ENCODE measurements at places on chromosomes 5 and 9. TPM values are rescaled to one million over a fixed set of nuclear protein-coding genes. Genes with fewer than 3 reads are reported as not detected.

ANKRD34B gene
- 0.05 TPM for total RNA-seq

DNA sequence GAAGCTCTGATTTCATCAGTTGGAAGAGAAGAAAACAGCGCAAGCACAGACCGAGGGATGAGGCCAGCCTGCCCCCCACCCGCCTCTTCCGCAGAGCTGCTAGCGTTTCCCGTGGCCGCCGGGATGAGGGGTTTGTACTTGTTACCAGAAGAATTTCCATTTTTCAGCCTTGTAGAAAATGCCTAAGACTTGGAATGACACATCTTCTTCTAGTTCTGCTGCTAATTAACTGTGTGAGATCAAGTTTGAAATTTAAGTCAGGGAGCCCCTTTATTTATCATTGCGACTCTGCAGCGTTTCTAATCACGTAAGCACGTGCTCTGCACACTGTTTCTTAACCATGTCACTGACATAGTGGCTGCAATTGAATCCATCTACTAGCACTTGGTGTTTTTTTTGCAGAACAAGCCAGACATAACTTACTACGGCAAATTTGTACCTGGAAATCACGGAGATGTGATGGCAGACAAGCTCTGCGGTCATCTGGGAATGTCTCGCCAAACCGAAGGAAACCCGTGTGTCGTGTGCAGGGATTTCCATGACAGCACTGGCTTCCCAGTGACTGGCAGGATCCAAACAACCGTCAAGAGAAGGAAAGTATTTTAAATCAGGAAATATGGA lies 41.8 kb upstream of the ROR2 start:
- no peak for DNase-seq

GRCh38 chr5:160348080-160348479 lies 22.3 kb downstream of the C1QTNF2 start:
- no peak for DNase-seq

- DNase-seq, result no peak
Measured at GRCh38 chr5:72308853-72309191, 11.2 kb downstream of the MRPS27 start.

- no peak for DNase-seq
Measured at GRCh38 chr9:79053598-79053997, 518.2 kb upstream of the TLE4 start.

GRCh38 chr5:158911693-158912363 lies 187.9 kb downstream of the EBF1 start:
- DNase-seq, result no peak

DNA sequence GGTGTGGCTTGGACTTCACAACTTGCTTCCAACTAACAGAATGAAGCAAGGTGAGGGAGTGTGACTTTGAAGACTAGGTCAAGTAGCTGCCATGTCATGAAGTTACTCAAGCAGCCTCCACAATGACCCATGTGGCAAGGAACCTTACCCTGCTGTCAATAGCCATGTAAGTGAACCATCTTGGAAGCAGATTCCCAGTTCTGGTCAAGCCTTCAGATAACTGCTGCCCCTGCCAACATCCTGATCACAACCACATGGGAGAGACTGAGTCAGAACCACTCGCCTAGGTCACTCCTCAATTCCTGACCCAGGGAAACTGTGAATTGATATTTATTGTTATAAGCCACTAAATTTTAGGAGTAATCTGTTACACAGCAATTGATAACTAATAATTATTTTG lies 10.9 kb downstream of the ZCCHC10 start:
- no peak for DNase-seq

- DNase-seq, result no peak
Measured at GRCh38 chr5:56323505-56323904, 90.4 kb upstream of the ANKRD55 start.

TSSK1B gene
- total RNA-seq, result not detected

GRCh38 chr5:174523311-174524071 lies 200.9 kb upstream of the MSX2 start:
- no peak for DNase-seq

DNA sequence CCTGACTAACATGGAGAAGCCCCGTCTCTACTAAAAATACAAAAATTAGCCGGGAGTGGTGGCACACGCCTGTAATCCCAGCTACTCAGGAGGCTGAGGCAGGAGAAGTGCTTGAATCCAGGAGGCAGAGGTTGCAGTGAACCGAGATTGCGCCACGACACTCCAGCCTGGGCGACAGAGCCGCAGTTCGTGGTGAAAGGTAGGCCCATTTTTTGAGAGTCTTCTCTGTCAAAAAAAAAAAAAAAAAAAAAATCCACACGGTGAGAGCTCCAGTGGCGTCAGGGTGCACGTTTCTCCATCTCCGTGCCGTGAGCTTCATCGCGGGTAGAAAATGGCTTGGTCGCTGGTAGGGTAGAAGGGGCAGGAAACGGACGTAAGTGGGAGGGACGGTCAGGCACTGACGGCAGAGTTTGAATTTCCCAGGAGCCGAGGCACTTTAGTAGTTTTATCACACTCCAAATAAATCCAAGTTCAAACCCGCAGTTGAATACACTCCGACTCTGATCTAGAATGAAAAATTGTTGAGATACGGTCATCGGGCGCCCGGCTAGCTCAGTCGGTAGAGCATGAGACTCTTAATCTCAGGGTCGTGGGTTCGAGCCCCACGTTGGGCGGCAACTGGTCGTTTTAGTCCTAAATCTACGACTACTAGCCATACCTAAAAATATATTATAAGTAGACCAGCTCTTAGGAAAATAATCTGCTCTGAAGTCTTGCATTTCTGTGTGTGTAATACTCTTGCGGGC lies 2.4 kb upstream of the TRIM7 start:
- DNase-seq, result peak; percentile 82

HACD4 gene
- 2.2 TPM for total RNA-seq

DNA sequence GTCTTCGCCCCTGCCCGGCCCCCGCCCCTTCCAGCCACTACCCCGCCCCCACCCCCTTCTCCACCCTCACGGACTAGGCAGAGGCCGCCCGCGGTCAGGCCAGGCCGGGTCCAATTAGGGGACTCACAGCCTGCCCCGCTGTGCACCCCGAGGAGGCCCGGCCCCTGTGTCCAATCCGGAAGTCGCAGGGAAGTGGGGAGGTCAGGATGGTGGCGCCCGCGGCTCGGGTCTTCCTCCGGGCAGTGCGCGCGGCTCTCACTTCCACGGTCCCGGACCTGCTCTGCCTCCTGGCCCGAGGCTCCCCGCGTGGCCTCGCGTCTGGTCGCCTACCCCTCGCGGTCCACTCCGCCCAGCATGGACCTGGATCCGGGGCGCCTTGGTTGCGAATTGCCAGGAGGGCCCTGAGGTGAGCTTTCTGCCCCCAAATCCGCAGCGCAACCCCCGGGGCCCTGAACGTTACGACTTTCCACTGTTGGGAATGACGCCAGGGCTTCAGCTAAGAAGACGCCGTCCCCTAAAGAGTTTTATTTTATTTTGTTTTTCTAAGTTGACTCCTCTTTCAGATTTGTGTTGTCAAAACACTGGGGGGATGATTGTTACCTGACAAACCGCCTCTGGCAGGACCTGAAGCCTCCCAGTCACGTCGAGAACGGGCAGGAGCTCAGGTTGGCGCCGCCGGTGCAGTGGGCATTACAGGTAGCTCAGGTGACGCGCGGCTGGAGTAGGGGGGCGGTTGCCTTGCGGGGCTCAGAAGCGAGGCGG lies 763 bp upstream of the IRX2 start:
- no peak for DNase-seq

DNA sequence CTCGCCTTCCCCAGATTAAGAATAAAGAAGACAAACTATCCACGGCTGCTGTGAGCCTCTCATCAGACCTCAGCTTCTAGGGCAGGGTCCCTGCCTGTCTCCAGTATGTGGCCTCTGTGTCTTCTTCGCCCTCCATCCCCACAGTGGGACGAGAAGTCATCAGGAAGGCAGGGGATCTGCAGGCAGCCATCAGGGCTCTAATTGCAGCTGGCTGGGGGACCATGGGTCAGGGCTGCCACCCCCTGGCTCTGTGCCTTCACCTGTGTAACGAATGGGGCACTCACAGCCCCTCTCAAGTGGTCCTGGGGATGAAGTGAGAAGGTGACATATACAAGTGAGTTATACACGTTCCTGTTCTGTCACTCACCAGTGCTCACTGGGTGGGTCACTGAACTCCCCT lies 139.8 kb downstream of the KCNIP1 start:
- no peak for DNase-seq

RAI14 gene
- 12.5 TPM for total RNA-seq

DNA sequence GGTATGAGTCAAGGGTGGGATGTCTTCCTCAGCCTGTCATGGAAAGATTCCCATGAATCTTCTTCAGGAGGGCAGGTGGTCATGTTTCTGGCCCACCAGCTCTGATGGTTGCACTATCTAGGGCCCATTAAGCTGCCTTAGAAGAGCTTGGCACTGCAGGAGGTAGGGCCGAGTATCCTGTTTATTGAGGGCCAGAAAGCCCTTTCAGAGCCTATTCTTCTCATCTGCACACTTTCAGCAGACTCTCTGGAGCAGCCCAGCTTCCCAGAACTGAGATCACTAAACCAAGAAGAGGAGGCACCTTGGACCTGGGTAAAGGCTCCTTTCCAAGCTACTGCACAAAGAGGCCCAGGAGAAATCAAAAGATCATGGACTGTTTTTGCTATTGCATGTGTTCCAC lies 146.5 kb downstream of the MTX3 start:
- no peak for DNase-seq

DNA sequence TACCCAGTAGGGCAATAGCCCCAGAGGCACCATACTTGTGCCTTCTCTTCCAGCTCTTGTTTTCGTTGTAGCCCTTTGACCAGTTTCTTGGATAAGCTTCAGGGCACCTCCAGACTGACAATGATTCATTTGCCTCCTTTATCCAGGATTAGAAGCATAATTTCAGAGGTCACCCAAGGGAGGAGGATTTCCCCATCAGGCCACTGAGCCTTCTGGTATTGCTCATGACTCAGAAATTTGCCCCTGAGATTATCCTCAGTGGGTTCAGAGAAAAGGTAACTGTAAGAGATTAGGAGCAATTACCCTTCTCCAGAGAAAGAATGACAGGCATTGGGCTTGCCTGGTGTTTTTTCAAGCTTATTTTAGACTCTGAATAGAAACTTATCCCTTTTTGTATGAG lies 147.9 kb downstream of the MSX2 start:
- no peak for DNase-seq

EGFLAM gene
- 4.9 TPM for total RNA-seq

- no peak for DNase-seq
Measured at GRCh38 chr5:122195802-122196394, 66.6 kb downstream of the ZNF474 start.

DNA sequence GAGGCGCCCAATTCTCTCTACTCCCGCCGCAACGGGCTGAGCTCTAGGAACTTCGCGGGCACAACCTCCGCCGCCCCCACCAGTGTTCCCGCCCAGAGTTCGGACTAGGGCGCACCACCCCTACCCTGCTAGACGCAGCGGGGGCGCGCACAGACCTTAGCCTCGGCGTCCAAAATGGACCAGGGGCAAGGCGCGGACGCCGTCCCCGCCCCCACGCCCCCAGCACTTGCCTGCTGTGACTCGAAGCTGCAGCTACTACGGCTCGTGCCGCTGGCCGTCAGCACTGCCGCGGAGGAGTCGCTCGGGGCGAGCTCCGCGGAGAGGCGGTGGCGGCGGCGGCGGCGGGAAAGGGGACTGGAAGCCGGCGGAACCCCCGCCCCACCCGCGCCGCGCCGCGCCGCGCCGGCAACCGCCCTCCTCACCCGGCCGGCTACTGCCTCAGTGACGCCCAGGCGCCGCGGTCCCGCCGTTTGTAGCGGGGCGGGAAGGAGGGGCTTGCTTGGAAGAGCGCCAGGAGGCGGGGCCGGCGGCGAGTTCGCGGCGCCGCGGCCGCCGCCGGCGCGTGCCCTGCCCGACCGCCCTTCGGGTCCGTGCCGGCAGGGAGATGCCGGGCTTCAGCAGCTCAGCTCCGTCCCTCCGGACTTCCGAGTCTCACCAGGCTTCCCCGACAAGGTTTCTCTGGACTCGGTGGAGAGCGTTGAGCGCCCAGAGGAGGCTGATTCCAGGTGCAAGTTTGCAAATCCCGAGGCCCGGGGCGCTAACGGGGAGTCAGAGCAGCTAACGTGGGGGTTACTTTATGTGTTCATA lies 4.5 kb downstream of the ELAVL2 start:
- peak; percentile 60 for DNase-seq

- DNase-seq, result no peak
Measured at GRCh38 chr9:136056546-136057235, 38.4 kb downstream of the NACC2 start.

ZBTB34 gene
- total RNA-seq, result 9.5 TPM

GRCh38 chr5:79750611-79751510 lies 61.2 kb downstream of the CMYA5 start:
- no peak for DNase-seq

GBA2 gene
- total RNA-seq, result 65.3 TPM

DNA sequence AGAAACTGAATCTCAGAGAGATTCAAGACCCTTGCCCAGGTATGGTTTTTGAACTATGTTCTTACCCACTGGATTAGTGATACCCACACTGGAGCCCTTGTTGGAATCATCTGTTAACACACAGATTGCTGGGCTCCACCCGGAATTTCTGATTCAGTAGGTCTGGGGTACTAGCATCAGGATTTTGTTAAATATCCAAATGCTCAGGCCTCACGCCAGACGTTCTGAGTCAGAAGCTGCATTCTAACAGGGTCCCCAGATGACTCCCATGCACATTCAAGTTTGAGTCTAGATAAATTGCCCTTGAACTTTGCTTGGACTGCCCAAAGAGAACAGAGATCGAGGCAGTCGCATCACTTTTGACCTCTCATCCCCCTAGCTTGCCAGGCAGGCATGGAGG lies 182.0 kb upstream of the WWC1 start:
- DNase-seq, result no peak

BTNL3 gene
- 0.19 TPM for total RNA-seq

- peak; percentile 56 for DNase-seq
Measured at GRCh38 chr5:32092938-32093812, 80.9 kb downstream of the GOLPH3 start.

GRCh38 chr5:149288436-149288835 lies 16.8 kb downstream of the AFAP1L1 start:
- no peak for DNase-seq

ORM2 gene
- total RNA-seq, result 276 TPM

SLC9A3 gene
- total RNA-seq, result 1.0 TPM

- no peak for DNase-seq
Measured at GRCh38 chr5:149423794-149424268, 44.7 kb upstream of the IL17B start.

SHOC1 gene
- total RNA-seq, result not detected

GRCh38 chr5:33848554-33848953 lies 43.2 kb downstream of the ADAMTS12 start:
- no peak for DNase-seq

WNK2 gene
- total RNA-seq, result 4.4 TPM
